Astrocyte (in vitro differentiated cells and primary cell): ENCODE measurements at places on chromosomes 6 and 20. TPM values are rescaled to one million over a fixed set of nuclear protein-coding genes. Genes with fewer than 3 reads are reported as not detected.

DNA sequence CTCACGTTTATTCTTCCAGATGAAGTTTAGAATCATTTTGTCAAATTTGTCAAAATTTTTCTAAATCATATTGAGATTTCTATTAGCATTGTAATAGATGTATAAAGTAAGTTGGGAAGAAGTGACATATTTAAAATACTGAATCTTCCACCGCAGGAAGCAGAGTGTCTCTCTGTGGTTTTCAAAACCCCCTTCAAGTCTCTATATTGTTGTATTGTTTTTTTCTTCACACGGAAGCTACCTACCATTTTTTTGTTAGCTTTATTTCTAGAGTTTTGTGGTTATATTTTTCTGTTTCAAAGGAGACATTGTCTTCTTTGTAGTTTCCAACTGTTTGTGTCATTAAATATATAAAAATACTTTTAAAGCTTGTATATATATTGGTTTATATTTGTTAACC lies 188.6 kb downstream of the ZDHHC14 start:
- no peak for DNase-seq

DNA sequence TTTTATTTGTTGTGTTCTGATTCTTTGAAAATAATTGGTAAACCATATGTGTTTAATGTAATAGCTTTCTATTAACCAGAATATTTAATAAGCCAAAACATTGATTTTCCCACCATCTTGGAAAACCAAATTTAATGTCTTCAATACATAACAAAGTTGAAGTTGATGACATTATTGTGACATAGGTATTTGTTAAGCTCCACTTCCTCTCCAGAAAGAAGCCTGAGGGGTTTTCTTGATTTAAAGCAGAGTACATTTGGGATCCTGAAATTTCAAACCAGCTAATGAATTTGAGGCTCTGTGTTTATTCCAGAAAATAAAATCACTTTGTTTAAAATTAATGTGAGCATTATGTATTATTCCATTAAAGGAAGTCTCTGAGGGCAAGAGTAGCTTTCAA lies 106.3 kb downstream of the PERP start:
- no peak for DNase-seq

GRCh38 chr6:37006793-37007339 lies 1.4 kb downstream of the FGD2 start:
- peak; percentile 37 for DNase-seq

DNA sequence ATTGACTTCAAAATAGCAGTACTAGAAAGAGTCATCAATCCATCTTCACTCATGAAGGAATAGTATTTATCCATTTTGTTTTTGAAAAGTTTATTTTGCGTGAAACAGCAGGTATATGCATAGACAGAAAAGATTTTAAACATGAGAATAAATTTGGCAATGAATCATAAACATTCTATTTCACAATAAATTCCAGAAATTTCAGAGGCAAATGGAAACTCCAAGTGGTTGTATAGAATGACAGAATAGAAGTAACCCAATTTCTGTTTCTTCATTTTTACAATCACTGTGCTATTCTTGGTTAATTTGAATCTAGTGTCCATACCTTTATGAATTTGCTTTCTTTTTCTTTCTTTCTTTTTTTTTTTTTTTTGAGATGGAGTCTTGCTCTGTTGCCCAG lies 173.0 kb upstream of the ECI2 start:
- DNase-seq = no peak

DNA sequence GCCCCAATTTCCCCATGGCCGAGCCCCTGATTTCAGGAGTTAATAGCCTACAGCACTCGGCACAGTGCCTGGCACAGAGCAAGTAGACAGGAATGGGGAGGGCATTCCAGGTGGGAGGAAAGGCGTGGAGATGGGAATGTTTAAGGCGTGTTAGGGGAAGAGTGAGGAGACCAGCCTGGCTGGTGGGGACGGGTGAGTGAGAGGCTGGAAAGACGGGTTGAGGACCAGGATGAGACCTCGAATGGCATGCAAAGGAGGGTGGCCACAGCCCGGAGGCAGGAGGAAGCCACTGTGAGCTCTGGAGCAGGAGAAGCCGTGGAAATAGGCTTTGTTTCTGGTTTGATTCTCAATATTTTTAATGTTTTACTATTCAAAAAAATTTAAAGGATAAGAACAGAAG lies 49.5 kb downstream of the CEBPB start:
- no peak for DNase-seq

The CD24 gene
- total RNA-seq = 51.1 and 95.1 TPM in 2 replicates

The ASIP gene
- not detected in 2 replicates for total RNA-seq

DNA sequence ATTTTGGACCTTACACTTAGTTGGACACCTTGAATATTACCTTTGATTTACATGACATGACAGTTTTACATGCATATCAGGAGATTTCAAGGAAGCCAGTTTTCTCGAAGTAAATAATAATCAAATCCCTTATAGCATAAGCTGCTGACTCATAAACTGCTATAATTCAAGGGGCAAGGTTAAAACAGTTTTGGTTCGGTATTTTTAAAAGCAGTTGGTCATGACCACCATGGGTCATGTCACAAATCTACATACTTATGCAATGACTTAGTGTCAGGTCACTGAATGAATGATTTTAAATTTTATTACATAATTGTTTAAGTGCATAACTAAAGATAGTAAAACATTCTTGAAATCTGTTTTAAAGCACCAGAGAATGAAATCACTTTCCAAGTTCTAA lies 158.0 kb downstream of the DST start:
- DNase-seq = peak; percentile 63

GRCh38 chr20:906703-907270 lies 9.3 kb downstream of the ANGPT4 start:
- no peak for DNase-seq

The ALDH5A1 gene
- 3.7 and 5.0 TPM in 2 replicates for total RNA-seq

GRCh38 chr6:121597654-121598053 lies 162.2 kb downstream of the GJA1 start:
- peak; percentile 58 for DNase-seq

- DNase-seq = peak; percentile 39
Measured at GRCh38 chr6:42043787-42044475, 6.4 kb upstream of the TAF8 start.

DNA sequence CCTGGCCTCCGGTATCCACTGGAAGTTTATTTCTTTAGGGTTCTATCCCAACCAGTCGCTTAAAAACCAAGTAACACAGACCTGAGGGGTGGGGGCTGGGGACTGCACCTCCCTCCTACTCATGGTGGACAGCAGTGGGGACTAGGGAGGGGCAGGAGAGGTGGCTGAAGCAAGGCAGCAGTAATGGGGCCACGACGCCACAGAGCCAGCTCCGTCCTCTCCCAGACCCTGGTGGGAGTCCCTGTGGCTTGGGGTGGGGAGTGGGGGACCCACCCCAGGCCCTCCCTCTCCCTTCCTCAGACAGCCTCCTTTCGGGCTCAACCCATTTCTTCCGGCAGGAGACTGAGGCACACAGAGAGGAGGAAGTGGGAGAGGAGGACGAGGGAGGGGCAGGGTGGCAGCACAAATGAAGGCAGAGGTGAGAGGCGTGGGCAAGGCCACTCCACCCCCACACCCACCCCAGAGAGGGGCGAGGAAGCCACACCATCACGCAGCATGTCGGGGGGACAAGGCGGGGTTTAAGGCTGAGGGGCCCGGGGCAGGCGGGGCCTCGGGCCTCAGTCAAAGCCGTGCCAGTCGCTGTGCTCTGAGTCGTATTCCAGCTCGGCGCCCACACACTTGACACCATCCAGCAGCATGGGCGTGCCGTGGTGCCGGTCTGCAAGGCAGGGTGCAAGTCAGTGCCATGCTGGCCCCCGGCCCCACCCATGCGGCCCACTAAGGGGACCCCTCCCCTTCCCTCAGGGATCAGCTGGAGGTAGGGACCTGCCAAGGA lies 13.9 kb downstream of the ADISSP start:
- no peak for DNase-seq

- DNase-seq = peak; percentile 30
Measured at GRCh38 chr20:38198238-38198861, 33.3 kb upstream of the TGM2 start.

- DNase-seq = no peak
Measured at GRCh38 chr20:47879771-47880170, 94.5 kb upstream of the SULF2 start.

- peak; percentile 48 for DNase-seq
Measured at GRCh38 chr6:106444777-106445507, 84.4 kb downstream of the CRYBG1 start.

The COL9A3 gene
- total RNA-seq = 43.0 and 54.3 TPM in 2 replicates

DNA sequence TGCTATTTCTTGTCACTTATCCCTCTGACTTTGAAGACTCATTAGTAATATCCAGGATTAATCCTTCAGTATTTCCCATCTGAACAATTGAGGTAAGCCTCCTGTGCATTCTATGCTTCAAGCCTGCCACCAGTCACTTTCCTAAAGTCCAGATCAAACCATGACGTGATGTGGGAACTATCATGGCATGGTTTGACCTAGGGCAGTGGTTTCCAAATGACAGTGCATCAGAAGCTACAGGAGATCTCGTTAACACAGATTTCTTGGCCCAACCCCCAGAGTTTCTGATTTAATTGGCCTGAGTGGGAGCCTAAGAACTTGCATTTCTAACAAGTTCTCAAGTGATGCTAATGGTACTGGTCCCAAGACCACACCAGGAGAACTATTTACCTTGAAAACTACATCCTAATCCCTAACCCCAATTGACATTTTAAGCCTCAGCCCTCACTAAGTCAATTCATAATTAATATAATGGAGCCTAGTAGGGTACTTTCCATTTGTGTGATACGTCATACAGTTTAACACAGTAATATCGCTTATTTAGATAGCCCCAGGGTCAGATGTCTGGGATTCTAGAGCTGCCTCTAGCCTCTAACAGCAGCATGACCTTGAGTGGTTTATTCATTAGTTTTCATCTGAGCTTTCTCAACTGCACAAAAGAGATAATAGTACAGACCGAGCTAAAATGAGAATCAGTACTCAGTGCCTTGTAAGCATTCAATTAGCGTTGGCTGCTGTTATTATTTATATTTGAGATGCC lies 907.6 kb downstream of the TFAP2A start:
- DNase-seq = no peak

The CCM2L gene
- total RNA-seq = 0.11 TPM in 1 of 2 replicates, not detected in the other

DNA sequence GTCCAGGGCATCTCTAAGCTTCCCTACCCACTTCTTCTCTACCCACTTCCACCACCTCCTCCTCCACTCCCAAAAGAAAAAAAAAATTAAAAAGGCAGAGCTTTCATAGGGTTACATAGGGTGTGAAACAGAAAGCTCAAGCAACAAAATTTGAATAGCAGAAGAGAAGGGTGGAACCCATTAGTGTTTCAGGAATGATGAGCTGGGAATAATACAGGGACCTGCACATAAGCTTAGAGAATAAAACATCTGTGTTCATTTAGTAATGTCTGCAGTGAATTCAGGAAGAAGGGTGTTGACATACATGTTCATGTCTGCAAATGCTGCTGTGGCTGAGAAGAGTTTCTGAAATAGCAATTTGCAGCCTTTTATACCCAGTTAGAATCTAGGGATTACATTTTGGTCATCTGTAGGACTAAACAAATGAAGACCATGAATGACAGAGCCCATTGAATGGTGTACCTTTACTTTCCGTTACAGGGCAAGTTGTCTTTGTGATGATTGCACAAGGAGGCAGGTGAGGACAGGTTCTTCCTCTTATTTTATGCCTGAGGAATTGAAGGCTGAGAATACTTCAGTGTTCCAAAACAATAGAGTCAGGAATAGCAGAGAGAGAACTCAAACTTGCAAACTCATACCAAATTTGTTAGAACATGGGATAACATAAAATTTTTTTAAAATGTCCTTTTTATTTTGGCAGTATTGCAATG lies 975.1 kb downstream of the TFAP2A start:
- DNase-seq = no peak

The SFTA2 gene
- total RNA-seq = not detected in 2 replicates

The FAM217A gene
- total RNA-seq = not detected in 2 replicates

DNA sequence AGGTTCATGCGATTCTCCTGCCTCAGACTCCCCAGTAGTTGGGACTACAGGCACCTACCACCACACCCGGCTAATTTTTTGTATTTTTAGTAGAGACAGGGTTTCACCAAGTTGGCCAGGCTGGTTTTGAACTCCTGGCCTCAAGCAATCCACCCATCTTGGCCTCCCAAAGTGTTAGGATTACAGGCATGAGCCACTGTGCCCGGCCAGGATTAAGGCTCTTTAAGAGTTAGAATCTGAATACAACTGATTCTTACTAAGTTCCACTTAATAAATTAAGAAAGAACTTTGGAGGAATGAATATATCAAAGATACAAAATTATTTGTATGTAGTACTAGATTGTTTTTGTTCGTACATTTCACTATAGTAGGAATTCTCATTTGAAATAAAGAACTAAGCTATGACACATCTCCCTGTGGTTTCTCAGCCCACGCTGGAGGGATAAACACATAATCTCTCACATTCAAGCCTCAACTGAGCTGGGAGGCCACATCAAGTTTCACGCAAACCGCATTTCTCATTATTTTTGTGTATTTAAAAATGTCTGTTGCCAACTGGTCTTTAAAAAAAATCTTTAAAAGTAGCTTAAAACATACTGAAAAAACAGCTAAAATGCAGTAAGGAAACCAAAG lies 34.2 kb downstream of the DTNBP1 start:
- peak; percentile 90 for DNase-seq
